DND-41 (cell line): ENCODE measurements at places on chromosomes 5 and 9.

GRCh38 chr5:172845154-172845553, 11.1 kb downstream of the ERGIC1 start:
- no peak for DNase-seq

- no peak for DNase-seq
These were observed 25.9 kb downstream of the CCT5 start for GRCh38 chr5:10275991-10276390.

DNA sequence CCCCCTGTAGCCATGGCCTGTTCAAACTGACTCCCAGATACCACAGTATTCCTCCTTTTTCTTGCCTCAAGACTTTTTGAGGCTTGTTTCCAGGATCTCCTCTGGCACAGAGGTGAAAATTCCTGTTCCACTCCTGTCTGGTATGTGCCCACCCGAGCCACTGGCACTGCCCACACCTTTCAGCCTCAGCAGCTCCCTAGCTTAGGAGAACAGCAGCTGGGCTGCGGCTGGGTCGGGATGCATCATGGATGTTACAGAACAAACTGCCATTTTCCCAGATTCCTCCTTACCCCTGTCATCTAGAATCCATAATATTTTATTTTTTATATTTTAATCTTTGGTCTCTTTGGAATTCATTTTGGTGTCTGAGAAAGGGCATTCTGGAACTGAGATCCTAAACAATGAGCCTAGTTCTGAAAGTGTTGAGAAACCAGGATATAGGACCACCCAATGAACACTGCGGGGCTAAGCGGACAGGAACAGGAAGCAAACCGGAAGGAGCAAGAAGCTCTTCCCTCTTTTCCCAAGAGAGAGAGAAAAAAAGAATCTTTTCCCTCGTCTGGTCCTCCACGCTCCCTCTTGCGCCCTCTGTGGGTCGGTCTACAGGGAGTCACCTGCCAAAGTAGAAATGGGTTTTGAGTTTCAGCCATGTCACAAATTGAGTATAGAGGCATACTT, 12.5 kb downstream of the OR2S2 start:
- peak; percentile 64 for DNase-seq

DNA sequence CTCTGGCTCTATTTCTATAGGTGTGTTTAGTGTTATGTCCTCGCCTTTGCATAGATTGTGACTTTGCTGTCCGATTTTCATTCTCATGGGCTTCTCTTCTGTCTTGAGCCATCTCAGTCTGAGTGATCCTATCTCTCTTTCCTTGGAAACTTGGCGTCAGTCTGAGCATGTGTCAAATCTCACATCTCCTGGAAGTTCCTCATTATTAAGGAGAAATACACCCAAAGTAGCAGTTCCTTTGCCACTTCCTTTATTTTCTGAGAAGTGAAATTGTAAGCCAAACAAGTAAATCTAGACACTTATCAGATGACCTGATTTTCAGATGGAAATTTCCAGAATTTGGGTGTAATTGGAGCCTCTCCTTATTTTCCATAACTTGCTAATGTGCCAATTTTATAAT, 126.9 kb upstream of the ANKH start:
- no peak for DNase-seq

- no peak for DNase-seq
These were observed 220.5 kb downstream of the SH3GL2 start for GRCh38 chr9:17799369-17799768.

GRCh38 chr5:65163698-65164097, 318.0 kb downstream of the ADAMTS6 start:
- DNase-seq: no peak
